ENCODE measurements at places on chromosomes 3 and 15.
A peak's percentile ranks its signal among the peaks of the same experiment; 100 is the strongest.

GRCh38 chr3:97896547-97896946 is 74.7 kb downstream of the CRYBG3 start:
- no peak for DNase-seq

DNA sequence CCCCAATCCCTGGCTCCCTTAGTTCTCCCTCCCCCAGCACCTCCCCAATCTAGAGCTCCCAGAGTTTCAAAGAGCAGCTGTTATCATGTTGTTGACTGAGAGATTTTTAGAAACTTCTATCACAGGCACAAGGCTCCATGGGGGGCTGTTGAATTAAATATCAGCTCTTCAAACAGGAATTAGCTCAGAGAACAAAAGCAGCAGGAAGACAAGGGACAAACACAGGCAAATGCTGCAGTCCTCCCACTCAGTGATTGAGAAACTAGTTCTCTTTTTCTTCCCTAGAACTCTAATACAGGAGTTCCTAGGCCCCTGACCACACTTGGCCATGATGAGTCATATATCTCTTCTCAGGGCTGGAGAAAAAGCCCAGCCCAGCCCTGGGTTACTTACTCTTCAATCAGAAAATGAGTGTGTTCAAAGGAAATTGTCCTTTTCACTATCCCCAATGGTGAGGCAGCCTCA is 262.1 kb downstream of the IGSF11 start:
- no peak for DNase-seq

DNA sequence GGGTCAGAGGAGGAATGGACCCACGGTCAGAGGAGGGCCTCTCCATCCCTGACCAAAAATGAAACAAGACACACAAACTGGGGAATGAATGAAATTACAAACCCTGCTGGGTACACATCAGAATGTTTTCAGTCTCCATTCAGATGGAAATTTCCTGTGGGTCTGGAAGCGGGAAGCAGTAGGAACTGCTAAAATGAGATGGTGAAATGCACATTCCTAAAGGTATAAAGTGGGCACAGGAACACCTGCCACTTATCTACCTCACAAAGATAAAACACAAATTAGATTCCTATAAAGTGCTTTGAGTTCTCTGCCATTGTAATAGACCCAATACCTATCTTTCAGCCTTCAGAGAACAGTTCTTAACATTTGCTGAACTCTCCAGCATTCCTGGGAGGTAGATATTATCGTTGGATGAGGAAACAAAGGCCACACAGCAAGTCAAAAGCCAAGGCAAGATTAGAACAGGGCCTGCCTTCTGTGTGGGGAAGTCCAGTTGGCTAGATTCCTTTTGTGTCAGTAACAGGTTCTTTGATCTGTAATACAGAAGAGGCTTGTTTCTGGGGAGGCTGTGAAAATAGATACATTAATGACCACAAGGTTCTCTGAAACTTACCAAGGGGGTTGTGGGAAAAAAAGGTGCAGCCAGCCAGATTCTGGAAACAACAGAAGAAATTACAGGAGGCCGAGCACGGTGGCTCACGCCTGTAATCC is 98.4 kb downstream of the IGF2BP2 start:
- no peak for DNase-seq

GRCh38 chr3:142912402-142913172 is 23.7 kb upstream of the PCOLCE2 start:
- DNase-seq = no peak

- no peak for DNase-seq
Observed at GRCh38 chr3:188491276-188491687, 337.3 kb downstream of the LPP start.

GRCh38 chr3:158368271-158368670 is 202.7 kb upstream of the MLF1 start:
- DNase-seq = no peak

GRCh38 chr3:120477781-120478180 is 27.0 kb upstream of the FSTL1 start:
- DNase-seq = no peak

- DNase-seq = peak; percentile 47
Observed at GRCh38 chr3:52195823-52196331, 2.1 kb upstream of the ALAS1 start.

DNA sequence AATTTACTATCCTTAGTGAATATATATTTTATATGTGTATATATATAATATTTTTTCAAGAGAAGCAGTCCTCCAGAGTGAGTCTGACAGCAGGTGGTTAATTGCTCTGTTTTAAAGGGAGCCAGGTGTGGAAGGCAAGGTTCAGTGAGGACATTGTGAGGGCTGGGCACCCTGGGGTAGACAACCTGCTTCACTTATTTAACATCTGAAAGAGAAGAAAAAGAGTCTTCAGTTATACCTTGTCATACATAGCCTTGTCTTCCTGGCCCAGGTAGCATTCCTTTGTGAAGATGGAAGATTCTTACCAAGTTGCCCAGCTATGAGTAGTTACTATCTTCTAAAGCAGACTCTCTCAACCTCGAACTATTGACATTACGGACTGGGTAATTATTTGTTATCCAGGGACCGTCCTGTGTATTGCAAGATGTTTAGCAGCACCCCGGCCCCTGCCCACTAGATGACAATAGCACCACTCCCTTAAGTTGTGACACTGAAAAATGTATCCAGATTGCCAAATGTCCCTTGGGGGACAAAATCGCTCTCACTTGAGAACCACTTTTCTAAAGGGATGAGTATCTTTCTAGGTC is 336.0 kb upstream of the TRIM42 start:
- no peak for DNase-seq

GRCh38 chr15:92909136-92909781 is 9.1 kb downstream of the CHD2 start:
- DNase-seq = no peak

GRCh38 chr3:126438746-126439145 is 36.9 kb downstream of the ZXDC start:
- no peak for DNase-seq

- DNase-seq = no peak
Observed at GRCh38 chr3:116040152-116040551, 405.1 kb downstream of the LSAMP start.

- DNase-seq = no peak
Observed at GRCh38 chr3:100043271-100043670, 71.0 kb downstream of the FILIP1L start.

DNA sequence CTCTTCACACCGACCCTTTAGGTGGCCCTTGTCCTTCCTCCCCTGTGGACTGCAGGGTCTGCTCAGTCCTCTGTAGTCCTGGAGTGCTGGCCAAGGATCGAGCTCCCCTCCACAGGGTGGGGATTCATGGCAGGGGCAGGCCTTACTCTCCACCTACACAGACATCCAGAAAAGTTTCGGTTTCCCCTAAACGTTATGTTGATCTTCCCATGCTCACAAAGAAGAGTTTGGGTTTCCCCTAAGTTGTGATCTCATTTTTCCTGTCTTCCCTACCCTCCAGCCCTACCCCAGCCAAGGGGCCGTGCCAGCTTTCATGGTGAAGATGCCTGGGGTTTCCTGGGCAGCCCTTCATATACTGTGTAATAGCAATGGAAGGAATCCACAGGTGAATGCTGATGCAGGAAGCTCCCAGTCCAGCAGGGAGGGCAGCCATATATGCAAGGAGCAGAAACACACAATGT is 10.3 kb downstream of the STOML1 start:
- no peak for DNase-seq

GRCh38 chr3:8317661-8318649 is 183.7 kb upstream of the LMCD1 start:
- no peak for DNase-seq

- DNase-seq = no peak
Observed at GRCh38 chr3:104598848-104599511, 767.7 kb upstream of the ALCAM start.

DNA sequence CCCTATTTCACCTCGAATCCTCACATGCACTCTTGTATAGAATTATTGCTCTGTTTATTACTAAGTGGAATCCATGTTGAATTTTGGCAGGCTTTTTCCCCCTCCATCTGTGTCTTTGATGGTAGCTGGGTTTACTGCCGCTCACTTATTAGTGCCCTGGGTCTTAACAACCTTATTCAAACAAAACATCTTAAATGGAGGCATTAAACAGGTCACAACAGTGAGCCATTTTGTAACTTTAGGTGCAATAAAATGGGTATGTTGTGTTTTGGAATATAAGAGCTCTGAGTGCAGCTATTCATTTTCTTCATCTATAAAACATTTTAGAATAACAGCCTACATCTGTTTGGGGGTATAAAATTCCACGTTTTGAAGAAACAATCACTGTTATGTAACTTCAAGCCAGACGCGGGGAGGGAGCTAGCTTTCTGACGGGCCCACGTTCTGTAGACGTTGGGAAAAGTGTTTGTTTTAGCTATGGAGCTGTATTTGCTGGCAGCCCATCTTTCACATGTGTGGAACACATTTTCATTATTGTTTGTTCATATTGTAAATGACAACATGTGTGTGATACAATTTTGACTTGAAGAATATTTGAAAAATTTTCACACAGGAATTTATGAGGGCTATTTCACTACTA is 122.0 kb downstream of the SLC25A26 start:
- DNase-seq = no peak

DNA sequence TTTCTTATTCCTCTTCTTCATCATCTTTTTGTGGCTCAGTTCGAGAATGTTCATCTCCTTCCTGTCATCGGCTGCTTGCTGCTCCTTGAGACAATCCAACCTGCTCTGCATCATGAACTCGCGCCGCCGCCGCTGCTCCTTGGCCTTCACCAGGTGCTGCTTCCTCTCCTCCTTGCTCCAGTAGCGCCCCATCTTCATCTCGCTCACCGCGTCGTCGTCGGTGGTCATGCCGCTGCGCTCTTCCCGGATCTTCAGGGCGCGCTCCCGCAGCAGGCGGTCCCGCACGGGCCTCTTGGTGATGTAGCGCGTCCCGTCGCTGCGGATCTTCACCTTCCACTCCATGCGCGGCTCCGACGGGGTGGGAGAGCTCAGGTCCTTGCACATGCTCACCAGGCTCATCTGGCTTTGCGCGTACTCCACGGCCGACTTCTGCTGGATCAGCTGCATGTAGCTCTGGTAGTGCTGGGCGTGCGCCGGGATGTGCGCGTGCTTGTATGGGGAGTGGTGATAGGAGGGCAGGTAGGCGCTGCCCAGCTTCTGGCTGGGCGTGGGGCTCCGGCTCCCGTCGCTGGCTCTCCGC is 241.2 kb downstream of the PDZRN3 start:
- DNase-seq = no peak

DNA sequence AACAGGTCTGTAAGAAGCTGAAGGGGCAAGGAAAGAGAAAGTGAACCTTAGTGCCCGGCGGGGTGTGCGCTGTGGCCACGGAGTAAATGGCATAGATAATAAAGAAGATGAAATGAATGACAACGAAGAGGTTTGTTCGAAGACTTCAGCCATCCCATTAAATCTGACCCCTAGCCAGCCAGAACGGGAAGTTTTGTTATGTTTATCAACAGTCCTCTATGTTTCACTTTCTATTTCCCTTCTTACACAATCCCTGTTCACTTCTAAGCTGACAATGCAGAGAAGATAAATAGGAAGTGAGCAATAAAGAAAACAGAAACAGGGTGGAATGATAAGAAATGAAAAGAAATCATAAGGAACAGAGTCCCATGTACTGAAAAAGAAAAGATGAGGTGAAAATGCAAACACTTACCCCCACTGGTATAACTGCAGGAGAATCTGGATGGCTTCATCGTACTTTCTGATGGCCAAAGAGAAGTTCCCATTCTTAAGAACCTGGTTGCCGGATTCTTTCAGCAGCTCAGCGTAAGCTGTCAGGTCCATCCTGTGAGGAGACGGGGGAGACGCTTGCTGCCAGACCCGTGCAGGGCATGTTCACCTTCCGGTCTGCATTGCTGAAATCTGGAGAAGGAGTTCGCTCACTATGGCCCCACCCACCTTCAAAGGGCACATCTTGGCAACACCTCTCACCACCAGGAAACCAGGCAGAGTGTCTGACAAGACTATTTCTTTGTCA is 36.8 kb downstream of the TRANK1 start:
- peak; percentile 23 for DNase-seq

DNA sequence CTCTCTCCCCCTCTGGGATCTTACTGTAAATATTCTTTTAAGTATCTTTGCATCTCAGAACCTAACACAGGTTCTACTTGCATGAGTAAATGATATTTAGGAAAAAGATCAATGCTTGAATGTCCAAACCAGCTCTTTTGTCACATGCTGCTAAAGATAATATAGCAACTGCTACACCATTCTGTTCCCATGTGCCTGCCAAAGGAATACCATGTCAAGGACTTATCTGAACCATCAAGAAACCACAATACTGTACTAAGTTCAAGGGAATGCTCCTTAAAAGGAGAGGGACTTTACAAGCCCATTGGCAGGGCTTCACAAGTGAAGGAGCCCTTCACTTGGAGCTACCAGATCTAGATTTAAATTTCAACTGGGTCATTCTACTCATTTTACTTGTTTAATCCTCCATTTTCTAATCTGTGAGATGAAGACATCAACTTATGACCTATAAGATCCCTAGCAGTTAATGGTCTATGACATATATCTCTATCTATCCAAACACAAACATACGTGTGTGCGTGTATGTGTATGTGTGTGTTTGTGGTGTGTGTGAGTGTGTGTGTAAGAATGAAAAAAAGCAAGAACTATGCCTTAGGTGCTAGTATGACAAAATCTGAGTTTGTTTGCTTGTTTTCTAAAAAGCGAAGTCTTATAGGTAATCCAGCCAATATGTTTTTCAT is 13.0 kb upstream of the SEC62 start:
- no peak for DNase-seq

DNA sequence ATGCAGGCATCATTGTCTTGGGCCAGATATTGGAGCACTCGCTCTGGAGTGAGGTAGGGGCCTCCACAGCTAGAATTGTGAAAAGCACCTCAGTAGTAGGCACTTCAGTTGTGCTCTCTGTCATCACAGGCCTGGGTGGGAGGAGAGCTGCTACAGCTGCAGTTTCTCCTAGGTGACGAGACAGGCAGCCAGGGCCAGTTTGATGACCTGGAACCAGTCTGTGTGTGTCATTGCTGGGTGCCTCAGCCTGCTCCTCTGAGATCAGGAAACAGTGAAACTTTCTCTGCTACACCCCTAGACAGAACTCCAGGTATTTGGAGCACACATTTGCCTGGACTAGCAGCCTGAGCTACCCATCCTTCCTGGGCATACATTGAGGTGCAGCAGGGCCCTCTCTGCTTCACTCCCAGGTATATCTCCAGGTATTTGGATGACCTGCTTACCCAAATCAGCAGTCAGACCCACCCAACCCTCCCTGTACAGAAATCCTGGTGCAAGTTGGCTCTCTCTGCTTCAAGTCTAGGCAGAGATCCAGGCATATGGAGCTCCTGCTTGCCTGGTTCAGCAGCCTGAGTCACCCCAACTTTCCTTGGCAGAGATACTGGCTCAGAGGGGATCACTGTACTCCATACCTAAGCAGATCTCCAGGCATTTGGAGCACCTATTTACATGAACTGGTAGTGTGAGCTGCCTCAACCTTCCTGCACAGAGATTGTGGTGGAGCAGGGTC is 54.3 kb upstream of the SGO1 start:
- no peak for DNase-seq

Measured in epithelial cell of proximal tubule (primary cell).